Activated CD4-positive, alpha-beta T cell treated with anti-CD3 and anti-CD28 coated beads for 24 hours (primary cell): ENCODE measurements at places on chromosomes 7 and 10.

- no peak for DNase-seq
These were observed 438.1 kb upstream of the NRP1 start for GRCh38 chr10:33772370-33773252.

DNA sequence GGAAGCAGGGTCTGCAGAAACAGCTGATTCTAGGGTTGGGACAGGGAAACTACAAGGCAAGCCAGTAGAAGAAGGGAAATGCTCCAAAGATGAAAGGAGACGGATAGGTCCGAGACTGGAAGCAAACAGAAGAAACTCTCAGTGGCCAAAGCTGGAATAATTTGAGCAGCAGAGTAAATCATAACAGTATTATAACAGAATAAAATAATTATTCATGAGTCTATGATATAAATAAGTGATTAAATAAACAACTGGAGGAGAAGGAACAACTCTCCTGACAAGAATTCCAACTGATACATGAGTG, 27.6 kb downstream of the EZH2 start:
- no peak for DNase-seq

GRCh38 chr7:78370936-78371335, 572.4 kb downstream of the PHTF2 start:
- no peak for DNase-seq

DNA sequence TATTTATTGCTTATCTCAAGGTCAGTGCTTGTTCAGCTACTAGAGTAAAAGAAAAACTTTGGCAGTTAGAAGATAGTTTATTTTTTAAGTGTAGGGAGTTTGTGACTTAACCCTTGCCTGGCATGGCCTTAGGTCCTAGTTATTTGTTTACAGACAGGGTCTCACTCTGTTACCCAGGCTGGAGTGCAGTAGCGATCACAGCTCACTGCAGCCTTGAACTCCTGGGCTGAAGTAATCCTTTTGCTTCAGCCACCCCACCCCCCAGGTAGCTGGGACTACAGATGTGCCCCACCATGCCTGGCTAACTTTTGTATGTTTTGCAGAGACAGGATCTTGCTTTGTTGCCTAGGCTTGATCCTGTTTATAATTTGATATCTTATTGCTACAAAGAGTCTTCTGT, 4.2 kb downstream of the ANLN start:
- no peak for DNase-seq

GRCh38 chr7:107632492-107632865, 28.1 kb upstream of the SLC26A4 start:
- DNase-seq: no peak

DNA sequence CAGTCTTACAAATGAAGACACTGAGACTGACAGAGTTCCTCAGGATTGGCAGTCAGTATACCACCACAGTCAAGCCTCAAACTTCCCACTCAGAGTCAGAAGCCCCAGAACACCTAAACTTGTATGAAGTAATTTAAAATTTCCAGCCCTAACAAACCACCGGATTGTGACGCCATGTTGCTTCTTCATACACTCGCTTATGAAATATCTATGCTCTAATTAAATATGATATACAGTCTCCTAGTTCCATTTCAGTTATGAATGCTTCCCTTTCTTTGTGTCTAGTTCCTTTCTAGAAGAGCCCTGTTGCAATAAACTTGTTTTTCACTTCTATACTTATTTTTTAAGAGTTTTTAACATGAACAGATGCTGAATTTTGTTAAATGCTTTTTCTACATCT, 172.0 kb upstream of the NOBOX start:
- no peak for DNase-seq

- DNase-seq: no peak
These were observed 35.2 kb downstream of the ST7 start for GRCh38 chr7:116988363-116988989.

- DNase-seq: no peak
These were observed 31.7 kb upstream of the ANKRD2 start for GRCh38 chr10:97540669-97541500.

DNA sequence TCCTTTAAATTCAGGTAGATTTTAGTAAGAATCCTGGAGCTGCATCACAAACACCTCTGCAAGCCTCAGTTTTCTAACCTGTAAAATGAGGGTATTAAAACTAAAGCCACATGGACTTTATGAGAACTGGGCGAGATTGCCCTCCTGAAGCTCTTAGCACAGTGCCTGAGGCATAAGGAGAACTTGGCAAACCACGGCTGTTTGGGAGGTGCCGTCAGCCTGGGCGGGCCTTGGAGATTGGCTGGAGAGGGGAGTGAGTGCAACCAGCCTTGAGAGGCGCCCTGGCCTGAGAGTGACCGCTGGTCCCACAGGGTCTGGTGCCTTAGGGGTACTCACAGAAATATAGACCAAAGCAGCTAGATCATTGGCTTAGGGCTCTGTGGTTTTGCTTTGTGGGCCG, 5.4 kb upstream of the TNS3 start:
- DNase-seq: no peak

DNA sequence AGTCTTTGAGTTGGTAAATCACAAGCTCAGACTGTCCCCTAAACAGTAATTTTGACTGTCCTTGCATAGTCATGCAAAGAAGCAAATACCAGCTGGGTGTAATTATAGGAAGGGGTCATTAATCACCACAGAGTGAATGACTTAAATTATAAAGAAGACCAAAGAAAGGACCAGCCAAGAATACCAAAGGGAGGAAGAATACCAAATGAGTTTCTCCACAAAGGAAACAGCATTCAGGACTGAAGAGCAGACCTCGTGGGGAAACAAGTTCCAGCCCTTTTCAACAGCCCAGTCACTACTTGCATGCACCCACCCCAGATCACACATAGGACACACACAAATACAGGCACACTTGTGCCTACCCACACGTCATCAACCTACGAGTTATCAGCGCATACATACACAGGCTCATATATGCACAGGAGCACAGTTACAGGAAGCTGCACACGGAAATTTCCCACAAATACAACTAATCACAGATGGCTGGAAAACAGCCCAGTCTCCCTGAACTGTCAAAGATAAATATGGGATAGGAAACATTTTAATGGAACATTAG, 77.6 kb downstream of the DENND2A start:
- no peak for DNase-seq

GRCh38 chr10:5563991-5564536, 39.3 kb downstream of the CALML3 start:
- DNase-seq: peak; percentile 26

DNA sequence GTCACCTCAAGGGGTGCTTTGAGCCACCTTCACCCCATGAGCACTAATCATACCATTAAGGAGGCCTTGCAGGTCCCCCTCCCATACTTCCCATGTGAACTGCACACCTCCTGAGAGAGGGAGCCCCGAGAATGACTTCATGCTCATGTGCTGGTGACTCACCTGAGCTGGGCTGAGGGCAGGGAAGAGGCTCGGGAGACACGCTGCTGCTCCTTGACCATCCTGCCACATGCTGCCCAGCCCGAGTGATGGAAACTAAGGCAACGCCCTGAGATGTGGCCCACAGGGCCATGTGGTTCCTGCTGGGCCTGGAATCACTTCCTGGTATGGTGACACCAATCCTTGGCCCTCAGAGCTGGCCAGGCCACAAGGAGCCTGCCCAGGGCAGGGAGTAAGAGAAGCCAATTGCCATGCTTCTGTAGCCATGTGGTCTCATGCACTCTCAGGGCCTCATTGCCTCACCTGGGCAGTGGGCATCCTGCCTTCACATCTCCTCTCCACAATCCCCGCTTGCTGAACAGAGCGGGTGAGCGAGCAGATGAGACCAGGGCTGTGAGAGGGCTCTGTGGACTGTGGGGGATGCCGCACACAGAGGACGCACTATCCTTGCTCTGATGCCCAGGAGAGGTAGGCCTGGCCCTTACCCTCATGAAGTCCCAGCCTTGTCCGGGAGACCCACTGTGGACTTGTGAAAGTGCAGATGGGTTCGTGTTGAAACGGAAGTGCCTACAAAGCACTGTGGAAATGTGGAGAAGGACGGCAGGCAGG, 18.3 kb upstream of the PPIF start:
- no peak for DNase-seq

DNA sequence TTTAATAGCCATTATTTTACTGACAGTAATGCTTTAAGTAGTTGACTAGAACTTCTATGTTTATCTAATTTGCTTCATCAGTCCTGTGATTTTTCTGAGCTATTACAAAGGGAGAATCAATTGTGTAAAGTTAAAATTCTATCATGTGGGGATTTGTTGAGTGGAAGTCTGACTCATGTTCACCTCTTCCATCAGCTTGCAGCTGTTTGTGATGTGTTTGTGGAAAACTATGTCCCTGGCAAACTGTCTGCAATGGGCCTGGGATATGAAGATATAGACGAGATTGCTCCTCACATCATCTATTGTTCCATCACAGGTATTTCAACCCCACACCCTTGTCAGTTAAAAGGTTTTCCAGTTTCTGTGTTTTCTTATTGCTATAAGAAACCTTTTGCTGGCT, 59.9 kb downstream of the SUGCT start:
- no peak for DNase-seq

DNA sequence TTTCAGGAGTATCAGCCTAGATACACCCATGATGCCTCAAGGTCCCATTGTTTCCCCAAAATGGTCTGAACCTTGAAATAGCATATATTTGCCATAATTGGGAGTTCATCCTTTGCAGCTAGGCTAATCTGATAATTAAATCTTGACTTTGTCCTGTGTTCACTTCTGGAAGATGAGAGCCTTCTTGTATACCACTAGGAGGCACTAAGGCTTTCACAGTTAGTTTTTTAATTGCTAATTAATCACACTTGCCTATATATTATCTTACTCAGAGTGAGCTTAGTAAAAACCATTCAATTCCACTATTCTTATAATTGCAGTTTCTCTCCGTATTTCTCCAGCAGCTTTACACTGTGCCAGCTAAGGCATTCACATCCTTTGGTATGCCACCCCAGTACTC, 48.7 kb upstream of the MAGI2 start:
- no peak for DNase-seq

GRCh38 chr7:101848208-101848951, 31.0 kb downstream of the CUX1 start:
- no peak for DNase-seq

GRCh38 chr7:103637726-103638125, 191.7 kb upstream of the SLC26A5 start:
- DNase-seq: no peak

- no peak for DNase-seq
These were observed 57.3 kb upstream of the CAPZA2 start for GRCh38 chr7:116805100-116805544.

GRCh38 chr7:128937647-128938543, at the start of gene IRF5:
TSS of gene IRF5 (plus strand) at chr7:128937927. CDS start at chr7:128942082, 4,155 bp downstream.
- DNase-seq: no peak

- DNase-seq: no peak
These were observed 83.3 kb upstream of the KLF6 start for GRCh38 chr10:3868271-3868664.

- no peak for DNase-seq
These were observed 13.8 kb upstream of the MPP7 start for GRCh38 chr10:28316696-28317095.
